ENCODE measurements at places on chromosomes 4 and X.

GRCh38 chrX:97224148-97224547 lies 340.4 kb downstream of the RPA4 start:
- DNase-seq = no peak

DNA sequence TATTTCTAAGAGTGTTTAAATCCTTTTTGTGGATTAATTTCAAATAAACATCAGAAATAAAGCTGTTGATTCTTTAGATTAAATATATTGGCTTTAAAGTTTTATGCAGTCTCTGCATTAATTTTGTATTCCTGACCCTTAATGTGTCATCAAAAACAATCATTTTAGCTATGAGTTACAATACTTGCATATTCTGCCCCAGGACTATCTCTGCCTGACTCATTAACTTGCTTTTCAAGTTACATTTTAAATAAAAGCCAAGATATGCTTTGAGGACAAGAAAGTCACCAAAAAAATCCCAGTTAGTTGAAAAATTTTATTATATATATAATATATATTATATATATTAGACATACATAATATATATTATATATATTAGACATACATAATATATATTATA lies 208.7 kb downstream of the ADGRL3 start:
- DNase-seq = no peak

- DNase-seq = peak; percentile 27
Observed at GRCh38 chr4:174604198-174604597, 81.9 kb upstream of the HPGD start.

- DNase-seq = no peak
Observed at GRCh38 chr4:102678695-102679335, 82.0 kb downstream of the MANBA start.

DNA sequence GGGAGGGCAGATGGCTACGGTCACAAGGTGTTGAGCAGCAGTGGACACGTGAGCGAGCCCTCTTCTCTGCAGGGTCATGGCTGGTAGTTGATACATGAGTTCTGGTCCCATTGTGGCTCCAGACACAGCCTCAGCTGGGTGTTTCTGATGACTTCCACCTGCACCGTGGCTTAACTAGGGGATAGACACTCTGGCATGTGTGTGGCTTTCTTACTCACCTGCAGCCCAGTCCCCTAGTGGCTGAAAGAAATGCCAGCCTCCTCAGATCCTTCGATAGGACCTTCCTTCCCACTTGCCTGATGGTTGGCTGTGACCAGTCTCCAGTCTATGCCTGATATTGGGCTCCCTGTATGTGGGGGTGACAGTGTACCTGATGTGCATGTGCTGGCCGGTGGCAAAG lies 5.0 kb downstream of the GPR78 start:
- DNase-seq = no peak

DNA sequence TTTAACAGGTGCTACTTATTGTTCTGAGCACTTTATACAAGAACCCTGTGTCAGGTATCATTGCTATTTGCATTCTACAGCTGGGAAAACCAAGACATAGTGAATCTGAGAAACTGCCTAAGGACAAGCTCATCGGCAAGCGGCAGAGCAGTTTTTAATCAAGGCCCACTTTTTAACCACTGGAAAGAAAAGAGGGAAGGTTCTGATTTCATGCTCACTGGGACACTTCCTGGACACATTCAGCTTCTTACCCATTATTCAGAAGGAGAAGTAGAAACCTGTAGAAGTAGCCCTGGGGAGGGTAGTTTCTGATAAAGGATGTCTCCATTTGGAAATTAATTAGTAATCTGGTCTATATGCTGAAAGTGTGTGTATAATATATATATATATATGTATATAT lies 2.5 kb upstream of the LNX1 start:
- DNase-seq = no peak

DNA sequence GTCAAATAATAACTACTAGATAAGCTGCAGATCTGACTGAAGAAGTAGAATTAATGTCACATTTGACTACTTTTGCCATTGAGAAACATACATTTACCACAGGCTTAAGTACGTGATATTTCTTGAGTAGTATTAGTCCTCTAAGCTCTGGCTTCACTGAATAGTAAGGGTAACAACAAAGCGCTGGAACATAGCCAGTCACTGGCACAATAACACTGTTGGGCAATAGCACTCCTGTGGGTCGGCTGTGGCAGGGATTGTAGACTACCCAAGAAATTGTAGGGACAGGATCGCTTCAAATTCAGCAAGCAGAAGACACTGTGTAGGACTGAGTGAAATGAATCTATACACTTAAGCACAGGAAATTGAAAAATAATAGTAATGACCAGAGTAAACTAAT lies 27.1 kb upstream of the IL15 start:
- no peak for DNase-seq

GRCh38 chrX:153509592-153509991 lies 7.8 kb upstream of the ATP2B3 start:
- DNase-seq = no peak

DNA sequence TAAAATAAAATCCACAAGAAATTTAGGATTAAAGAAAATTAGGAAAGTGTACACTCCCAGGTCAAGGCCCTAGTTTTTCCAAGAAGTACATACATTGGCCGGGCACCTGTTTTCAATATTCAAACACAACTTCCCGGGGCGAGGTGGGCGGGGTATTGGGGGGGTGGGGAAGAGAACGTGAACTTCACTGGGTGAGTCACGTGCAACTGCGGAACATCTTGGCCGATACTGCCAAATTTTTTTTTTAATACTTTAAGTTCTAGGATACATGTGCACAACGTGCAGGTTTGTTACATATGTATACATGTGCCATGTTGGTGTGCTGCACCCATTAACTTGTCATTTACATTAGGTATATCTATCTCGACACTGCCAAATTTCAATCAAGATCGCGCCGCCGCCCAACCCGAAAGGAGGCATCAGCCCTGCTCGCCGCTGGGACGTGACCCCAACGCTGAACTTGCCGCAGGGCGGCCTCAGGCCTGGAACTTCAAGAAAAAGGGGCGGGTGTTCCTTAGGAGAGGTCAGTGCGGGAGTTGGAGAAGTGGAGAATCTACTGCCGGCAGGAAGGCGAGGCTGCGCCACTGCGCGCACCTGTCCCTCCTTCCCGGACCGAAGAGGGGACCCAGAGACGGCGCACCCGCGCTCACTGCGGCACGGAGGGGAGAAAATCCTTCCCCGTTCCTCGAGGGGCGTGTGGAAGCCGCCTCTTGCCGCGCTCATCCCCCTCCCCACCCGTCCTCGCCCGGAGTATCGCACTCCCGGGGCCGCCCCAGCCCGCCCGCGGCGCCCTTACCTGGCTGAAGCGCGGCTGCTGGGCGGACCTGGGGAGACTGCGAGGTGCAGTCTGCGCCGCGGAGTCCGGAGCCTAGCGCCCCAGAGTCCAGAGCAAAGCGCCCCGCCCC lies at the start of gene TEC:
Gene TEC, minus strand, starts transcription at position 883 of the 905 bp plus-strand sequence. CDS start 41,224 bp downstream, outside the sequence.
- peak; percentile 21 for DNase-seq

- DNase-seq = no peak
Observed at GRCh38 chr4:178165251-178165950, 723.2 kb upstream of the AGA start.

DNA sequence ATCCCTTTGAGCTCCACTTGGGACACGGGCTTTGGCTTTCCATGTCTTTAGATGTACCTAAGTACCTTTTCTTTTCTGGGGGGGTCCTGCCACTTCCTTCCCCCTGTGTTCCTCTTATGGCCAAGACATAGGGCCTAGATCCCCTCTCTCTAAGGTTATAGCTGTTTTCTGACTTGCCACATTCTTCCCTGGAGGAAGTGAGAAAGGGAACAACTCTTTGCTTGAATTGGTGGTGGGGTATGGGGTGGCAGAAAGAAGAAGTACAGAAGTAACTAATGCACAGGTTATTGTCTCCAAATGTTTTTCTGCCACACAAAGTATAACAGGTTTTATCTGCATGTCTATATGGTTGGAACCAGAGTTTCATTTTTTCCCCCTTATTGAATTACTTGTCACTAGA lies 29.7 kb upstream of the DIPK2B start:
- no peak for DNase-seq

- DNase-seq = no peak
Observed at GRCh38 chr4:184399512-184399908, 74.8 kb downstream of the IRF2 start.

- DNase-seq = peak; percentile 42
Observed at GRCh38 chr4:181650033-181650825, 593.0 kb upstream of the TENM3 start.

GRCh38 chr4:53963781-53964180 lies 100.6 kb downstream of the CHIC2 start:
- no peak for DNase-seq

- peak; percentile 15 for DNase-seq
Observed at GRCh38 chrX:107429090-107429489, 20.4 kb upstream of the FRMPD3 start.

GRCh38 chr4:8319061-8319460 lies 49.5 kb downstream of the HTRA3 start:
- DNase-seq = no peak

DNA sequence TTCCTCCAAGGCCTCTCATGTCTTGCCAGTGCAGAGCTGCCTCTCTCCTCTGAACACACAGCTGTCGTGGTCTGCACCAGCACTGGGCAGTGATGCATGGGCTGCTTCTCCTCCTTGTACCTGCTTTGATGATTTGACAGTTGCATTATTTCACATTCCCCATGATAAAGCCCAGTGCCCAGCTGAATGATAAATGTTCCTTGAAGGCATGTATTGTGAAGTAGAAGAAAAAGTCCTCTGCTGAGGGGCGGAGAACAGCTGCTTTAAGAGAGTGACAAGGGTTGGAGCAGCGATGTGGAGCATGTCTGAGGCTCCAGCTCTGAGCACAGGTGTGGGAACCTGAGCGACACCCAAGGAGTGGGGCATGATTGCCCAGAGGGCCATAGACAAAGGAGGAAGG lies 21.1 kb upstream of the TRIM2 start:
- no peak for DNase-seq

- DNase-seq = no peak
Observed at GRCh38 chr4:5905714-5906113, 12.8 kb upstream of the CRMP1 start.

DNA sequence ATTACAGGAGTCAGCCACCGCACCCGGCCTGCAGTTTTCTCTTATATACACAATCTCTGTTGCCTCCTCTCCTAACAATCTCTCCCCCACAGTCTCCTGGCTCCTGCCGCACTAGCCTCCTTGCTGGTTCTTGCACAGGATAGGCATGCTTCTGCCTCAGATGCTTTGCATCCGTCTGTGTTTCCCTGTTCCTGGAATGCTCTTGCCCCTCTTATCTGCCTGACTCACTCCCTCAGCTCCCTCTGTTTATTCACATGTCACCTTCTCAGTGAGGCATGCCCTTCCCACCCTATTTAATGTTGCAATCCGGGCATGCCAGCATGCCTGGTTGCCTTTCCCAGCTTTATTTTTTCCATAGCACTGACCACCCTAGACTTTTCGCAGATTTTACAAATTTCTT lies 161.9 kb downstream of the PHF8 start:
- peak; percentile 81 for DNase-seq

- no peak for DNase-seq
Observed at GRCh38 chr4:25844961-25845712, 17.7 kb downstream of the SEL1L3 start.

- DNase-seq = peak; percentile 75
Observed at GRCh38 chr4:47531241-47531953, 46.3 kb downstream of the ATP10D start.

GRCh38 chr4:108398836-108399235 lies 221.5 kb upstream of the RPL34 start:
- DNase-seq = no peak

DNA sequence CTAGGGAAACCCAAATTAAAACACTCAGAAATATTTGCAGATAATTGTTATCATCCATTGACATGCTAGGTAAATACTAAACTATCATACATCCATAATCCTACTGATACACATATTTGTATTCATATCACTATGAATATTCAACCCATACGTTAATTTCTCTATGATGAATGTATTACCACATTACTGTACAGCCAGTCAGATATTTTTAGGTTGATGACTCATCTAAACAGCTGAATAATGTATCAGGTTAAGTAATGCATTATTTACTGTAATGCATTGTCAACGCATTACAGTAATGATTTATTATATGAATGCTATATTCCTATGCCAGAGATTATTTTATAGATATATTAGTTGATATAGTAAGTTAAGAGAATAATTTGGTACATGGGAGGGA lies 37.1 kb downstream of the VEGFC start:
- DNase-seq = peak; percentile 55

- DNase-seq = peak; percentile 35
Observed at GRCh38 chr4:112327965-112328733, 31.0 kb downstream of the ALPK1 start.

GRCh38 chrX:8755116-8755515 lies 23.2 kb upstream of the ANOS1 start:
- DNase-seq = no peak

- DNase-seq = no peak
Observed at GRCh38 chr4:10942156-10942555, 257.6 kb upstream of the CLNK start.

Measured in fibroblast of lung (primary cell).